Activated naive CD8-positive, alpha-beta T cell treated with anti-CD3 and anti-CD28 coated beads, Interleukin-2, amount 50 U/mL, for 24 hours (primary cell): ENCODE measurements at places on chromosomes 3 and 15.

DNA sequence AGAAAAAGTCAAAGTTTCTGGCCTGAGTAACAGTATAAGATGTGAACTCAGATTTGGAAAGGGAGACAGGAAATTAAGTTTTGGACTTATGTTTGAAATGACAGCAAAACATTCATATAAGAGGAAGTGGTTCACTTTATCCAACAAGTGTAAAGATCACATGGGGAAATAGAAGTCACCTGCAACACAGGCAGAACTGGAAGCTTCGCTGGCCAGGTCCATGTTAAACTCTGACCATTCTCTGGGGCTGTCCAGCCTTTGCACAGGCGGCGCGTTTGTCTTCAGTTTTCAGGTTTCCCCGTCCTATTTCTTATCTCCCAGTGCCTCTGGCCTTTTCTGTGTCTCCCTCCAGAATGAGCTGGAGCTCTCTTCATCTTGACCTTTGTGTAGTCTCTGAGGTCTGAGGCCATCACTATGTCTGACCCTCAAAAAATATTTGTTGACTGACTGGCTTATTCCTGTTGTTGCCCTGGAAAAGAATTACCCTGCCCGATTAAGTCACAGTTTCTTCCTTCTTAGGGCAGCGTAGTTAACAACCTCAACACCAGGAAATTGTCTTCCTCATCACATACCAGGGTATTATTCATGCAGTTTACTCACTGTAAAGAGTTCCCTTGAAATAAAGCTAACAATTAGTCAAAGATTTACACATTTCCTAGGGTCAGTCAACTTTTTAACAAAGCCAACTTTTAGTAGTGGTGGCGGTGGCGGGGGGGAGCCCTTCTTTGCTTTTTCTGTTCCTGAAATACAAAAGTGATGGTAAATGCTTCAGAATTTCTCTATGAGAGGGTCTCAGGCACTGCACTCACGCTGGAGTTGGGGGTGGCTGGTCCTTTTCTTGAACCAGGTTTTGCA lies 959 bp upstream of the RASA2 start:
- DNase-seq = peak; percentile 25

- DNase-seq = no peak
Measured at GRCh38 chr3:182092662-182093262, 381.0 kb downstream of the SOX2 start.

DNA sequence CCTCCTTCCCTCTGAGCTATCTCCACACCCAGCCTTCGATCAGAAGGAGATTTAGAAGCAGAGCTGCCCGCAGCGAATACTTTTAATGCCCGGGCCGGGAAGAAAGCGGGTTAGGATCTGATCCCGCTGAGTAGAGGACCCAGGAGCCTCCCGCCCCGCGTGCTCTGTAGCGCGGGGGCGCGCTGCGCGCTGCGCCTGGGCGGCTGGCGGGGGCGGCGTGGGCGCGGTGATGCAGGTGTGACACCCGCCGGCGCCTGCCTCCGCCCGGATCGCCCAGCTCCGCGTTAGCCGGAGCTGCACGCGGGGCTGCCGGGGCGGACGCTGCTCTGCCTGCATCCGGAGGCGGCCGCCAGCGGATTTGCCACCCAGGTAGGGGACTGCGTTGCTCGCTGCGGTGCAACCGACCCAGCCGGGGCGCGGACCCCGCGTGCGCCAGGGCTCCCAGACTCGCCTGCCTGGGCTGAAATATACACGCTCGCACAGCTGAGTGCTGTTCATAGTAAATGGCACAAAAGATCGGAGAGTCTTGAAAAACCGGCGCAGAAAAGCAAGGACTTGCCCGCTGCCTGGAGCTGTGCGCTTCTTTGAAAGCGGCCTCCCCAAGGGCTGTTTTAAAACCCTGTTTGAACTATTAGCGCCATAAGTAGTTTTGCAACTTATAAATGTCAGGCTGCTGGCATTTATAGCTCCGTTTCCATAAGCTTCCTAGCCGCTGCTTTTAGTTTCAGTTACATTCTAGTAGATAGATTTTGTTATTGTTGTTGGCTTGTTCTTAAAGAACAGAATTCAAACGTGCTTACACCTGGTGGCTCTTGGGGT lies at the start of gene SV2B:
Gene SV2B, plus strand, starts transcription at position 263 of the 819 bp plus-strand sequence. CDS start 126,007 bp downstream, outside the sequence.
- peak; percentile 40 for DNase-seq

DNA sequence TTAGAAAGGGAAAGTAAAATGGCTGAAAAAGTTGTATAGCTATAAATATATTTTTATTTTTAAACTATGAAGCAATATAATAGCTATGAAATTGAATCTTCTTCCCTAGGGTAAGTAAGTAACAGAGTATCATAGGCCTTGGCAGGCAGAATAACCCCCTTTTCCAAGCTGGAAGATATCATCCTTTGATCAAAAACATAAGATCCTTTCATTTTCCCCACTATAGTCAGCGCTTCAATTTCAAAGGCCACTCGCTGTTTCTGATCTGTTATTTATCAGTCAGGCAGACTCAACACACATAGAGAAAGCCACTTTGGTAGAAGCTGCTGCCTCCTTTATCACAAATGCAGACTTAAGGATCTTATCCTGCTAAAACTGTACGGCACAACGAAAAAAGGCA lies 74.0 kb upstream of the UBE2E2 start:
- no peak for DNase-seq

DNA sequence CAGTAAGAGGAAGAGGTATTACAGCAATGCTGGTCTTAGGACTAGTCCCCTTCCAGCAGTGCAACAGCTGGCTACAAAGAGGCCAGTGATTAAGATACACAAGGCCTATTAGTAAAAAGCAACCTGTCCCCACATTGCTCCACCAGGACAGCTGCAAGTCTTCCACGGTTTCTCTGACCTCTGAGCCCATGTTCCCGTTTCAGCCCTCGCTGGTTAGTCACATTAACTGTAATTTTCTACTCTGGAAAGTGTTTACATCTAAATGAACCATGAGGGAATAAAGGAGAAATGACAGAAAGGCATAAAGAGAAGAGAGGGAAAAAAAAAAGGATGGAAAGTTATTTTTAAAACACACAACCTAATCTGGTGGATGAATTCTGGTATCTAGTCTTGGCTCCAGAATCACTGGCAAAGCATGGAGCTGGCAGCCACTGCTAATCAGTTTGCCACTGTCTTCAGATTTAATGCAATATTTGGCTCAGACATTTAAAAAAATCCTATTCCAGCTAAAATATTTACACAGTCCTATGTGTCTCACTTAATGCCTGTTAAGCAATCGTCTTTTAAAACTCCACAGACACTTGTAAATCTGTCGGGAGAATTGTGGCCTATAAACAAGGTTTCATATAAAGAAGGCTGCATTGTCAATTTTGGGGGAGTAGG lies 154.9 kb downstream of the GREM1 start:
- DNase-seq = no peak

DNA sequence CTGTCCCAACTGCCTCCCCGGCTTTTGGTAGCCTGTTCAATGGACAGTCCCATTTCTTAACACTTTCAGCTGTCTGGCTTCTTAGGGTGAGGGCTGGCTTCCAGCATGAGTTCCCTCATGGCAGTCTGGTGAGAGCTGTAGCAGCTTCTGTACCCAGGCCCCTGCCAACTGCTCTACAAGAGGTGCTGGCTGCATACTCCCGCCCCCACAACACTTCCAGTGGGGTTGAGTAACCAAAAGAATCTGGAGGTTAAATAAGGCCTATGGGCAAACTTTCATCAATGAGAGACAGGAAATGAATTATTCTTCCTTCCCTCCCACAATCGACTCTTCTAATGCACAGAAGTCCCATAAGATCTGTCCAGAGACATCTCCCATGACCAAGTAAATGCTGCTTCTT lies 145.0 kb downstream of the NEK10 start:
- no peak for DNase-seq

DNA sequence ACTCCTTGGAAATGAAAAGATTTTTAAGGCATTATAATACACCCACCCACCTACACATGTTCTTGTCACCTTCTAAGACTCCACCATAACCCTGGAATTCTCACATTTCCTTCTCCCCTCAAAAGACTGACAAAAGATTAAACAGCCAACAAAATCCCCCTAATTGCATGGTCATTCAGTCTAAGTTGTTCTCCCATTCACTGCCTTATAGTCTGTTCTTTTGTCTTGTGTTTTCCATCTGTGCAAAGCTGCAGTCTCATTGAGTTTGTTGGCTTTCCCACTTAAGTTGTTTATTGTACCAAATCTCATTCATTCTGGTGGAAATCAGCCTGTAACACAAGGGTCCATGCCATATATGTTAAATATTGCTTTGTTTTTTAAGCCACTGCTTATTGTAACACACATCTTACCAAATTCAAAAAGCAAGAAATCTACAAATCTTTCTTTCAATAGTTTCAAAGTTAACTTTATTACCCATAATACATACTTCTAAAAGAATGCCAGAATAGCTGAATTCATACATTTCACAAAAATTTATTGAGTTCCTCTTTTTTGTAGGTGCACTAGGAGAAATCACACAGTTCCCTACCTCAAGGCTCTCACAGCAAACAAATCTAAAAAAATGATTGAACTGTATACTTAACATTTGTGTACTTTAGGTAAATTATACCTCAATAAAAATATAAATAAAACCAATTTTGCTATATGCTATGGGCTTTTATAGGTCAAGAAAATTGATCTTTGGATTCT lies 2.4 kb upstream of the RCN2 start:
- no peak for DNase-seq

DNA sequence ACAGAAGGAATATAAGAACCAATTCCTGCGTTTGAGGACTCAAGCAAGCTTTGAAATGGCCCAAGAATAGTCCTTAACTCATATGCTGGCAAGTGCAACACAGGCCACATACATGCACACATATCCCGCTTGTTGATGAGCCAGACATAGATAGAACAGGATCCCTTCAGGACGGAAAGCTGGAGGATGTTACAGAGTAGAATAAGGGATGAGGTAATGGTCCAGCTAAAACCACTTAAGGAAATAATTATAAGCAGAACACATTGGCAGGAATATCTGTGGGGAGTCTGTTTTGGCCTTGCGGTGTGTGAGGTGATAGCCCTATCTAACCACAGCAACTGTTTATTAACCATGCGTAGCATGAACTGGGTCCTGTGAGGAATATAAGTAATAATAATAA lies 25.0 kb downstream of the SCG3 start:
- no peak for DNase-seq
